ENCODE measurements at places on chromosomes 1 and 21.

GRCh38 chr21:30329203-30329875 lies 8.2 kb downstream of the KRTAP27-1 start:
- no peak for DNase-seq

DNA sequence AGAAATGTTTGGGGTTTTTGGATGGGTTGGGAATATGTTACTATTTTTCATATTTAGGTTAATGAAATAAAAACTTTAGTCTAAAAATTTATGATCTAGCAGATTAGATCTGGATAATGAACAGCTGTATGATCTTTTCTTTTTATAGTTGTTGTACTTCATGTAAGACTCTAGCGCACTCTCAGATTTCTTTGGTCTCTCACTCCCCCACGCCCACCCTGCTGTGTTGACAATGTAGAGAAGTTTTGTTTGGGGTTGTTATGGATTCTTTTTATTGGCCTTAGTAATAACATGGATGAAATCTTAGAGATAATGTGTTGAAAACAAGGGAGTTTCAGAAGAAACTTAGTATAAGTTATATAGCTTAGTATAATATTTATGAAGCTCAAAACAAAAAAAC lies 5.5 kb downstream of the KLF18 start:
- DNase-seq: no peak

- no peak for DNase-seq
These were observed 111.1 kb upstream of the COA6 start for GRCh38 chr1:234262007-234262753.

GRCh38 chr21:31634993-31635392 lies 24.5 kb upstream of the SOD1 start:
- DNase-seq: no peak

DNA sequence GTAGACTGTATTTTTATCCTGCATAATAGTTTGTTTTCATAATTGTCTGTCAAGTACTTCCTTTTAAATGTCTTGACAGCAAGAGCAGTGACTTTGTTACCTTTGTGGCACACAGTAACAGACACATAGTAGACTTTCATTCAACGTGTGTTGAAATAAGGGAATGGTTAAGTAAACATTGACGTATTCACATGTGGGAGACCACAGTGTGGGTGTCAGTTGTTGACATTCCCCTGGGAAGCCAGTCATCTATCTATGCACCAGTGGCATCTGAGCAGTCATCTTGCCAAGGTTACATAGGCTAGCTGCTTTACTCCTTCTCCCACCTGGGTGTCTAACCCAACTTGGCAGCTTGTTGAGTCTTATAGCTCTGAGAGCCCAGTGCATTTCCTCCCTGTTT lies 1.4 kb upstream of the NUP133 start:
- no peak for DNase-seq

- DNase-seq: no peak
These were observed 45.5 kb upstream of the CXADR start for GRCh38 chr21:17467392-17467791.

DNA sequence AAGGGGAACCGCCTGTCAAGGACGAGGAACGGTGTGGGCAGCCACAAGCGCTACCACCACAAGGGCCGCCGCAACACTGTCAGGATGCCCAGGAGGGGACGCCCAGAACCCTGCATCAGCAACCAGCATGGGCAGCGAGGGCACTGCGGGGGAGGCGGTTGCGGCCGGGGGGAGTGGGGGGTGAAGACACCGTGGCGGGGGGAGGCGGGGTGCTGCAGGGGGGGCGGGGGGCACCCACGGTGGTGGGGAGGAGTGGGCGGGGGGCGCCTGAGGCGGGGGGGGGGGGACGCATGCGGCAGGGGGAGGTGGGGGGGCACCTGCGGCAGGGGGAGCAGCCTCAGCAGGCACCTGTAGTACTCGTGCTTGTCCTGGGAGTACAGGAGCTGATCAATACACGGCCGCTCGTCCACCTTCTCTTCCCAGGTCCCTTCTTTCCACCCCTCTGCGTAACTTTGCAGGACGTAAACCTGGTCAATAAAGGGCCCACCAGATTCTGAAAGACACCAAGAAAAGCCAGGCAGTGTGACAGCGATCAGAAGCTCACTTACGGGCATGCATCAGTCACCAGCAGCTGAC lies 4.6 kb downstream of the POFUT2 start:
- no peak for DNase-seq

DNA sequence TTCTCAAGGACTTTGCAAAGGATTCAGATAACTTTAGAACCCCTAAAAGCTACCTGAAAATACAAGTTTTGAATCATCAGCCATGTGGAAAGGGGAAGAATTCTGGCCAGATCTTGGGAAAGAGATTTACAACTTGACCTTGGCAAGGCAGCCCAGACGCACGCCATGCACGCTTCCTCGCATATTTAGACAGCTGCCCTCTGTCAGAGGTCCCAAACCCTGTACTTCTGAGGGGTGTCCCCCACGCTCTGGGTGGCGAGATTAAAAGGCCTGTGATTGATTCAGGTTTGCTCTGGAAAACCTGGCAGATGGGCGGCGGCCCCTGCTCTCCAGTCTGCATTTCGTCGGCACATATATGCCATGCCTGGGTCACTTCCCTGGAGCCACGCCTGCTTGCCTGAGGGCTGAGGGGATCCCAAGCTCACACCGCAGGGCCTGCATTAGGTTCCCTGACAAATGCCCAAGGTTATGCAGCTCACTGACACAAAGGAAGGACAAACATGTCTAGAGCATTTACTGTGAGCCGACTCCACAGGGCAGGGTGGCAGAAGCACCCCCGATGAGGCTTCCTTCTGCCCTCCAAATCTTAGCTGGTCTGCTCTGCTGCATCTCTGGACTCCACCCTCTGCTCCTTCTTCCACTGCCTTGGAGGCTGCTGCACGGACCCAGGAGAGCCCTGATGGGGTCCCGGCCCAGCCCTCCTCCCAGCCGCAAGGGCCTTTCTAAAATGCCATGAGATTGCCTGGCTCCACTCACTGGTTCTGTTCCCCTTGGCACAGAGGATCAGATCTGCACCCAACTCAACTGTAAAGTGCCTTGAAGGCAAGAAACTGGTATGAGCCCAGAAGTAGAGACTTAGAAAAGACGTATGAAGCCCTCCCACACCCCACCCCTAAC lies 103.9 kb downstream of the BCAR3 start:
- no peak for DNase-seq

DNA sequence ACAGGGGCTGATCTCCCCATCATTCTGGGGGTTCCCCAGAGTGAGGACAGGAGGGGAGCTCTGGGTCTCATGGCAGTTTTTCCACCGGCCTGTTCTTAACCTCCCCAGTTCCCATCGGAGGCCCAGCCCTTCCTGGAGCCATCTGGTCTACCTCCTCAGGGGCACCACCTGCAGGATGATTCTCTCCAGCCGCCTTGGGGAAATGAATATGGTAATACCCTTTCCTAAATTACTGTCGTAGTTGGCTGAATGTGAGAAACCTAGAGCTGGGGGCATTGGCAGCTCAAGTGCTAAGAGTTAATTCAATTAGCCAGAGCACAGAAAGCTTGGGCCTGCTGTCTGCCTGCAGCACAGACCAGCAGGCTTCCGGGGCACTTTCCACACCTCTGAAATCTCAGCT lies 64.9 kb downstream of the TAS1R2 start:
- DNase-seq: no peak

- DNase-seq: no peak
These were observed 1.4 kb upstream of the HEYL start for GRCh38 chr1:39640861-39641260.

GRCh38 chr1:233340966-233341516 lies 13.5 kb downstream of the MAP3K21 start:
- no peak for DNase-seq

- DNase-seq: no peak
These were observed 35.6 kb downstream of the SHCBP1L start for GRCh38 chr1:182917378-182917777.

GRCh38 chr1:205249651-205250050 lies 21.9 kb downstream of the TMCC2 start:
- no peak for DNase-seq

- no peak for DNase-seq
These were observed 385.2 kb downstream of the DUSP10 start for GRCh38 chr1:221356693-221357092.

GRCh38 chr1:217493290-217493689 lies 137.6 kb downstream of the GPATCH2 start:
- no peak for DNase-seq

GRCh38 chr1:164651351-164651951 lies 92.5 kb downstream of the PBX1 start:
- no peak for DNase-seq

- no peak for DNase-seq
These were observed 82.0 kb upstream of the NFIA start for GRCh38 chr1:61000327-61000726.

DNA sequence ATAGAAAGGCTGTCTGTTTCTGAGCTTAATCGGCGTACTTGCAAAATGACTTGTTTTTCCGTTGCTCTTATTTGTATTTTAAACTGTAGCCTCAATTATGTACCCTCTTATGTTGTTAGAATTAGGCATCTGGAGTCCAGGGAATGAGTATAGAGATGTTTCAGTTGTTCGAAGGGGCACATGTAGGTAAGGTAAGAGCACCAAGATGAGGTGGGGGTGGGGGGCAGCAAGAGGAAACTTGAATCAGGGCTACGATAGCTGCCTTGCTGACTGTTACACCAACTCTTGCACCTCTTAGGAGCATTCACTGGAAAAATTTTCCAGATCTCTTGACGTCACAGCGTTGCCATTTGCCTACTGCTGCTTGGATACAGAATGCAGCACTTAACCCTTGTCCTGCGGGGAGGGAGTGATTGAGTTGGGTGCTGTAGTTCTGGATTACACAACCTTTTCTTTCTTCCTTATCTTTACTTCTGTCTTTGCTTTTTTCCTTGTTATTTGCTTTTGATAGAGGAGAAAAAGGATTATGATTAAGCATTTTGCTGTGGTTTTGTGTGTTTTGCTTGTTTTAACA lies 3.2 kb downstream of the ATP1B1 start:
- DNase-seq: no peak

DNA sequence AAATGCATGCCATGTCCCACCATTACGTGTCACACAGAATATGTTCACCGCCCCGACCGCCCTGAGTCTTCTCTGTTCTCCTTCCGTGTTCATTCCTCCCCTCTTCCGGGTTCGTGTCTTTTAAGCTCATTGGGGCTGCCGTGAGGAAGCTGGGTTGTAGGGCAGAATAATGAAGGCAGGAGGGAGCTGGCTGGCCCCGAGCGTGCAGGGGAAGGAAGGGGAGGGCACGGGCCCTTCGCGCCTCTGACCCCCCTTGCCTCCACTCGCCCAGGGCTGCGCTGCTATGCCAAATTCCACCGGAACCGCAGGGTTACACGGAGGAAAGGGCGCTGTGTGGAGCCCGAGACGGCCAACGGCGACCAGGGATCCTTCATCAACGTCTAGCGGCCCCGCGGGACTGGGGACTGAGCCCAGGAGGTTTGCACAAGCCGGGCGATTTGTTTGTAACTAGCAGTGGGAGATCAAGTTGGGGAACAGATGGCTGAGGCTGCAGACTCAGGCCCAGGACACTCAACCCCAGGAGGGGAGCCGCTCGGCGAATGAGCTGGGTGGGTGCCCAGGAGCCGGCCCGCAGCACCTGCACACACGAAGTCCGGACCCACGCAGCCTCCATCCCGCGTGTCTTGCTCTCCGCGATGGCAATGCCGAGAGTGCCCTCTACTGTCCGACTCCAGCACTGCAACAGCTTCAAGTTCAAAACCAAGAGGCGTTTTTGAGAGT lies 16.5 kb upstream of the AGTRAP start:
- DNase-seq: peak; percentile 37

GRCh38 chr1:174160603-174161002 lies 1.3 kb downstream of the RABGAP1L start:
- no peak for DNase-seq

- no peak for DNase-seq
These were observed 58.1 kb downstream of the PRKCZ start for GRCh38 chr1:2108213-2108876.

DNA sequence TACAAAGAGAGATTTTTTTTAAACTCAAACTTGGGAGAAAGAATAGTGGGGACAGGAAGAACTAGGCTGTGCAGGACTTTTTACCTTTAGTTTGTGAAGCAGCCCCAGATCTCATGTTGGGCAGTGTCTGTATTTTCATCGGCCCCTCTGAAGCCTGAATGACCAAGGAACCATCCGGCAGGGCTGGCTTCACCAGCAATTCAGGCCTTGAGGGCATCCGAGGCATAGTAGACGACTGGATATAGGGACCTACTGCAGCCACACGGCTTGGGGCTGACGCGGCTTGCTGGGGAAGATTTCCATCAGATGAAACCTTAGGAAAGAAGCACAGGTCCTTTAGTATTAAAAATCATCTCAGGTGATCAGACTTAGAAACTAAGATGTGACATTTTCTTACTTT lies 43.7 kb downstream of the TP53BP2 start:
- no peak for DNase-seq

DNA sequence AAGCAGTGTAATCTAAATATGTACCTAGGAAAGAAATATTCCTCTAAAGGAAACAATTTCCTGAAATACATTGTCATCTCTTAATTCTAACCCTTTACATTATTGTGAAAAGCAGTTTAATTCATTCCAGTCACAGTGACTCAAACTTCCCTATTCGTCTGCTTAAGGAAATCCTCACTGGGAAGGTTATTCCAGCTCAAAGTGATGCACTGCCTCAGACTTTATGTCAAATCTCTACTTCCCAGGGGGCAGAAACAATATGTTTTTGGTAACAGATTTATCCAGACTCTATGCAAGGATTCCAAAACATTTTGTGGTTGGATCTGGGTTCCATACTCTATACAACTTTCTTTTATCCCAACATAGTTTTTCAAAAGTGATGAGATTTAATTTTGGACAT lies 145.2 kb downstream of the NTMT2 start:
- DNase-seq: no peak

DNA sequence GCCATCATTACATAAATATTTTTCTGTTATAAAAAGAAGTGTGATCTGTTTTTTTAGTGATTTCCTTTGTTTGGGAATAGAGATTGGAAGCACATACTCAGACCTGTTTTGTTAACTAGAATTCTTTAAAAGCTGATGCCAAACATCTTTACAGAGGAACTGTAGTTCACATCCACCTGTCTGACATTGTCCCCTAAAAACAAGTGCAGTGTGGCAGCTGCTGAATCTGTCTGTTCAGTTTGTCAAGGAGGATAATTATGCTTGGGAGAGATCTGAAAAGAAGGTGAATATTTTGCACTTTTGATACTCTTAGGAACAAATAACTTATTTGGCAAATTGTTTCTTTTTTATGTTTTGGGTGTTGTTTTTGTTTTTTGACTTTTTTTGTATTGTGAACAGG lies 13.6 kb downstream of the AGMAT start:
- no peak for DNase-seq

DNA sequence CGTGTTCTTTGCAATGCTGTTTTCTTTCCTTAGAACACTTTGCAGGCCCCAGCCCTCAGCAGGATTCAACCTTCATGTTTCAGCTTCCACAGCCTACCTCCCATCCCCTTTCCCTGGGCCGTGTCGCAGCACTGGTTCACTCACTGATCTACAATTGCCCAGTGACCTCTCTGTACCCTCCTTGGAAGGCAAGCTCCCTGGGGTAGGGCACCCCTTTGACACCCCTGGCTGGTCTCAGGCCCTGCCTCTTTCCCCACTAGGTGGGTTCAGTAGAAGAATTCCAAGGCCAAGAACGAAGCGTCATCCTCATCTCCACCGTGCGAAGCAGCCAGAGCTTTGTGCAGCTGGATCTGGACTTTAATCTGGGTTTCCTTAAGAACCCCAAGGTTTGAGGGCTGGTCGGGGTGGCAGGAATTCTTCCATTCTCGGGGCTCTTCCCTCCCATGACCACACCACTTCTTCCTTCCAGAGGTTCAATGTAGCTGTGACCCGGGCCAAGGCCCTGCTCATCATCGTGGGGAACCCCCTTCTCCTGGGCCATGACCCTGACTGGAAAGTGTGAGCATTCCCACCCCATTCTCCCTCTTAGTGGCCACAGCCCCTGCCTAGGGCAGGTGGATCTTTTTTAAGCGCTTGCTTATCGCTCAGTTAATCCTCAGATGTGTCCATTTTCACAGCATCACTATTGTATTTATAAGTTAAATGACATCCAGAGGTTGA lies 7.3 kb downstream of the RHOC start:
- DNase-seq: no peak

Measured in esophagus squamous epithelium (tissue), 5 donors.